Glomerular endothelial cell (primary cell): ENCODE measurements at places on chromosomes 11 and 22. TPM values are rescaled to one million over a fixed set of nuclear protein-coding genes. Genes with fewer than 3 reads are reported as not detected.

- DNase-seq = no peak
These were observed 12.0 kb downstream of the CCKBR start for GRCh38 chr11:6271598-6271997.

GRCh38 chr11:62402960-62403730 lies 15.7 kb upstream of the SCGB1A1 start:
- no peak for DNase-seq

DNA sequence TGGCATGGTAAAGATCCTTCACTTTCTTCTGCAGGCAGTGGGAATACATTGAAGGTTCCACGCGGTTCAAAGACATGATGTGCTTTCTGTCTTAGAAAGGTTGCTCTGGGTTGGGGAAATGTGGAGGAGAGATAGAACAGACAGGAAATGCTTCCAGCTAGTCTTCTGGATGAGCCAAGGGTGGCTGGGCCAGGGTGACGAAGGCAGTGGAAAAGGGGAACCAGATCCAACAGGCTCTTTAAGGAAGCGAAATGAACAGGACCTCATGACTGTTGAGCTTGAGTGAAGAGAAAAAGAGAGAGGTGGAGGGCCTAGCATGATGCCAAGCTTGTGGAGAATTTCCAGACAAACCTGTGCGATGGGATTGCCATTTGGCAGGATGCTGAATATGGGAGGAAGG lies 56.4 kb upstream of the LMO1 start:
- no peak for DNase-seq

DNA sequence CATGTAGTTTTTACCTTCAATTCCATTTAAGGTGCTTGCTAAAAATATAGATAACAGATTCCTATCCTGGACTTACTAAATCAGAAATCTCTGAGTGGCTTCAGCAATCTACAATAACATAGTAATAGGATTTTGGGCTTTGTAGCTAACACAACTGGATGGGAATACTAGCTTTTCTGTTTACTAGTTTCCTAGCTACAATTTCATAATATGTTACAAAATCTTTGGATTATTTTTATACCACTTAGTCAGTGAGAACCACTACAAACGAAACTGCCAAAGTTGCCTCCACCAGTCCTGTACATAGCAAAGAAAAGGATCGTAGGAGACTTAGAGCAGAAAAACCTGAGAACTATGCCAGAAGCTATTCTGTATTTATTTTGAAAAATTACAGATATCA lies 87.7 kb upstream of the ANO3 start:
- DNase-seq = no peak

GRCh38 chr11:45170484-45170883 lies 24.0 kb downstream of the PRDM11 start:
- no peak for DNase-seq

DNA sequence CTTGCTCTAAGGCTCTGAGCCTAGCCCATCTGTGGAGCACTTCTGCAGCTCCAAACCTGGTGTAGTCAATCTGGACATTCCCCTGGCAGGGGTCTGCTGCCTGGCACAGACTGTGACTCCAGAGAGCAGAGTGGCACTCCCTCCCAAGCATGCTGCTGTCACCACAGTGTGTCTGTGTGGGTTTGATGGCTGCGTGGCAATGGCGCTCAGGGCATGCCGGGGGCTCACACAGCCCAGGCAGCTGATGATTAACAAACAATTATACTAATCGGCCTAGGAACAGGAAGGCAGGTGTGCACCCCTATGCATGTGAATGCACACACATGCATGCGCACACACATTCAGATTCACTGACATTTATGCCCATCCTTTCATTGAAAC lies 9.0 kb upstream of the NECTIN1 start:
- no peak for DNase-seq

DNA sequence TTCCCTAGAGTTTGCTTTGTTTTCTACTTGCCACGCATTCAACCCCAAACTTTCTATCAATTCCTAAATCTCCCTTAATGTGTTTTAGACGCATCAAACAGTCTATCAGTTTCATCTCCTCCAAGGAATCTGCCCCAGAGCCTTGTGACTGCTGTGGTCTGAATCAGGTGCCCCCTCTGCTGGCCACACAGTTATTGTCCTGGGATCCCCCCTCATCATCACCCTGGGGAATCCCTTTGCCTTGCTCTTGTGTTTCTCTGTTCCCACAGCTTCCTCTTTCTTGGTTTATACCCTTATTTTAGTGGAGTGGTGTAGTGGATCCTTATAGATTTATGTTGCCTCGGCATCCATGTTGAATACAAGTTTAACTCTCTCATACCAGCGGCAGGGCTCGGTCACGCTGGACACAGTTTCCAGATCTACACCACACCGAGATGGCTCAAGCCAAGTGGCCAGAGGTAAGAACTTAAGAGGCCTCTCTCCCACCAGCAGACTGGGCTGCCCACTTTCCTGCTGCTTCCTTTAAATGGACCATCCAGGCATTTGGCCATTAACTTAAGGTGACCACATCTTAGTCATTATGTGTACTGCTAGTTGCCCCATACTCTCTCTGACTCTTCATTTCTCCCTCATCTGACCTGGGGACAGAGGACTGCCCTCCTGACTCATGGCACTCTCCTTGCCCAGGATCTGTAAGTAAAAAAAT lies 8.2 kb downstream of the UPB1 start:
- no peak for DNase-seq

- no peak for DNase-seq
These were observed 3.4 kb downstream of the BSX start for GRCh38 chr11:122978299-122978620.

GRCh38 chr22:49117486-49117885 lies 710.2 kb downstream of the BRD1 start:
- DNase-seq = no peak

- DNase-seq = no peak
These were observed 156.9 kb downstream of the NCAM1 start for GRCh38 chr11:113118104-113118503.

The GAL gene
- total RNA-seq = 2.8 and 4.5 TPM in 2 replicates

The DAGLA gene
- total RNA-seq = 5.1 and 10.1 TPM in 2 replicates

- no peak for DNase-seq
These were observed 924.6 kb upstream of the FAT3 start for GRCh38 chr11:91299980-91300379.

- DNase-seq = no peak
These were observed 44.6 kb downstream of the LMO2 start for GRCh38 chr11:33847251-33847650.

The GGTLC2 gene
- total RNA-seq = not detected in 2 replicates

The TTLL12 gene
- total RNA-seq = 35.8 and 55.0 TPM in 2 replicates

DNA sequence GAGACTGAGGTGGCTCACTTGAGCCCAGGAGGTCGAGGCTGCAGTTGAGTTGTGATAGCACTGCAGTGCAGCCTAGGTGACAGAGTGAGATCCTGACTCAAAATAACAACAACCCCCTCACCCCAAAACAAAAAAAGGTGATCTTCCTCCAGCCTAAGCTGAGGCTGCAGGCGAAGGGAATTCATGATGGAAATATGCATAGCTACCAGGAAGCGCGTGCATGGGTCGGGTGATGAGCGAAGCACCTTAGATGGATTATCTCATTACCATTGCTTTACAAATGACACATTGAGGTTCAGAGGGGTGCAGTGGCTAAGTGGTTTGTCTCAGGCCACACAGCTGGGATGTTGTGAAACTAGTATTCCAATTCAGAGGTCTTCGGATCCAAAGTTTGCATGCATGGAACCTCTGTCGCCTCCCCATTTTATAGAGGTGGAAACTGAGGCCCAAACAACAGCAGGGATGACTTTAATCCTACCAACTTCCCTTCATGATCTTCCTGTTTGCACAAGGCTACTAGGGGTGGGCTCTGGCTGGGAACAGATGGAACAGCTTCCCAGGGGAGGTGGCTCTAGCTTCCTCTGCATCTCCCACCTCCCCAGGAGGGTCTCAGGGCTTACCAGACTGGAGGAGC lies 4.6 kb downstream of the SLC29A2 start:
- no peak for DNase-seq

The KCNK7 gene
- 0.58 TPM in 1 of 2 replicates, not detected in the other for total RNA-seq

The FOLR1 gene
- total RNA-seq = 1.2 TPM in 1 of 2 replicates, not detected in the other

- DNase-seq = no peak
These were observed 3.1 kb downstream of the MAML2 start for GRCh38 chr11:96339706-96340554.
